WTC11 (cell line): ENCODE measurements at places on chromosomes 1 and 21. TPM values are rescaled to one million over a fixed set of nuclear protein-coding genes. Genes with fewer than 3 reads are reported as not detected.

DNA sequence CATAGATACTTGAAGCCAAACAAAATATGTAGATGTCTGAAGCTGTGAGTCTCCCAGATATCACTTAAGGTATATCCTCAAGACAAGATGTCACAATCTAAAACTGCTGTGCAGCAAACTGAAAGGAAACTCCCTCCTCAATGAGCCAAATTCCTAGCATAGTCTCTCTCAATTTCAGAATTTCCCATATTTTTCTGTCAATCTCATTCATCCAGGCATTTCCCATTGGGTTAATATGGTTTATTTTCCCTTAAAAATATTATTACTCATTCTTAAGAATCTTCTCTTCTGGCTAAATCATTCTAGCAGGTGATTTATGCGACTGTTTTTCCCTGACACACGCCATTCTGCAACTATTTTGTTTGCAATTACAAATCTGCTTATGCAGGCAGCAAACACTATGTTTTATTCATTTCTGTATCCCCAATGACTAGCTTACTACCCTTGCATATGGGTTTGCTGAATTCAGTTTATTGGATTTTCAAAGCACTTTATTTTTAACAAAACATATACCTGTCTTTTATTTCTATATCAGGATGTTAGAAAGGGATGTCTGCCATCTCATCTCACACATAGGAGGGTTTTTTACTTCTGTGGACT is 69.9 kb downstream of the TNFSF4 start:
- no peak for DNase-seq
- no peaks in the 10 kb centered on the region for H3K27me3 ChIP-seq
- H3K4me3 ChIP-seq: no peak overlapping the region
- peaks cover 4% of the 10 kb centered on the region for H3K4me1 ChIP-seq

GRCh38 chr1:108082738-108083562 is 117.2 kb downstream of the SLC25A24 start:
- DNase-seq: no peak
- peaks cover 15% of the 10 kb centered on the region for H3K4me1 ChIP-seq
- no peak overlapping the region for H3K4me3 ChIP-seq
- H3K27me3 ChIP-seq: no peaks in the 10 kb centered on the region

DNA sequence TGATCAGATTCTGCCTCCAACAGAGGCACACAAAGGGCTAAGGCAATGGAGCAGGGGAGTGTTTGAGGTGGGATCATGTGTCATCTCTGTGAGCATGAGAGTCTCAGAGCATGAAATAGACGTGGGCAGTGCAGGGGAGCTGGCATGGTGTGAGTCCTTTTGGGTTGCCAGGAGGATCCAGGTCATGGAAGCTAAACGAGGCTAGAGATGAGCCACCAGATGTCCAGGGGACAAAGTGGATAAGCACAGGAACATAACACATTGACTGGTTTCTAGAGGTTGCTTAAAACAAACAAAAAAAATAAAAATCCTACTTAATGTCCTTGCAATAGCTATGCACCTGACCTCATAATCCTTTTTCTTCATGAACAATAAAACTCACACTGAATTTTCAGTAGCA is 254.8 kb upstream of the GREM2 start:
- H3K36me3 ChIP-seq: no peaks in the 10 kb centered on the region
- no peaks in the 10 kb centered on the region for H3K27me3 ChIP-seq

FAM72D gene
- total RNA-seq: 12.8 to 14.3 TPM (median 12.9 TPM) in 3 replicates

TAS1R1 gene
- 0.11 to 0.16 TPM in 2 of 3 replicates, not detected in the other for total RNA-seq
